ENCODE measurements at places on chromosomes 3 and 15. TPM values are rescaled to one million over a fixed set of nuclear protein-coding genes. Genes with fewer than 3 reads are reported as not detected.

- no peak for DNase-seq
These were observed 112.3 kb downstream of the BDH1 start for GRCh38 chr3:197443506-197443905.

GRCh38 chr15:77473328-77473727 lies 52.6 kb downstream of the HMG20A start:
- DNase-seq: no peak

DNA sequence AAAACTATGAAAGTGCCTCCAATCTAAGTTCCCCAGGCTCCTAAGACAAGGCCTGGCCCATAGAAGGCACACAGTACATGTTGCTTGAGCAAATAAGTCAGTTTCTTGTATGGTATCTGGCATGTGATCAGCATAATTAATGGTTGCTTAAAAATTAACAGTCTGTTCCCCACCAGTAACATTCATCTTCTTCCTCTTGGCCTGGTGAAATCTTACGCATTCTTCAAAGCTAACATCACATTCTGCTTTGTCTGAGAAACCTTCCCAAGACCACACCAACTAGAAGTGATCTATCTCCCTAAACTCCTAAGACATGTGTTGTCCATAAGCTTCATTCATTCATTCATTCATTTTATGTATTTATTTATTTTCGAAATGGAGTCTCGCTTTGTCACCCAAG lies 48.1 kb downstream of the LIPC start:
- DNase-seq: no peak

Gene PLA2G4D
- 0.07 TPM for polyA plus RNA-seq

Gene LRTM1
- polyA plus RNA-seq: not detected

Gene PEAK1
- 40.5 TPM for polyA plus RNA-seq

Data from left kidney (tissue), 8 donors.